Activated T-cell treated with anti-CD3 and anti-CD28 coated beads for 24 hours (primary cell): ENCODE measurements at places on chromosomes 1 and 21.

DNA sequence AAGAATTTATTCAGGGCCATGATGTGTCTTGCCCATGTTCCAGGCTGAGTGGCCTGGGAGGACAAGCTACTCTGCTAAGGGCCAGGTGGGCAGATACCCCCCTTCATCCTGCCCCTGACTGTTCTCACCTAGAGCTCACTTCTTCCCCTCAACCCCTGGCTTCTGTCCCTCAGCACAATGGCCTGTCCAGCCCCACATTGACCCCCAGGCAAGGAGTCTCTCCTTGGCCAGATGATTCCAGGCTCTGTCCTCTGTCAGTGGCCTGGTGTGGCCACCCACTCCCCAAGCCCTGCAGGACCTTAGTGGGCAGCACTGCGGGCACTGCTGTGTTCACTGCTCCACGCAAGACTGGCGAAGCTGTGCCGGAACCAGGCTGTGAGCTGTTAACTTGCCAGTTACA is 460.0 kb downstream of the MATN1 start:
- DNase-seq, result no peak

DNA sequence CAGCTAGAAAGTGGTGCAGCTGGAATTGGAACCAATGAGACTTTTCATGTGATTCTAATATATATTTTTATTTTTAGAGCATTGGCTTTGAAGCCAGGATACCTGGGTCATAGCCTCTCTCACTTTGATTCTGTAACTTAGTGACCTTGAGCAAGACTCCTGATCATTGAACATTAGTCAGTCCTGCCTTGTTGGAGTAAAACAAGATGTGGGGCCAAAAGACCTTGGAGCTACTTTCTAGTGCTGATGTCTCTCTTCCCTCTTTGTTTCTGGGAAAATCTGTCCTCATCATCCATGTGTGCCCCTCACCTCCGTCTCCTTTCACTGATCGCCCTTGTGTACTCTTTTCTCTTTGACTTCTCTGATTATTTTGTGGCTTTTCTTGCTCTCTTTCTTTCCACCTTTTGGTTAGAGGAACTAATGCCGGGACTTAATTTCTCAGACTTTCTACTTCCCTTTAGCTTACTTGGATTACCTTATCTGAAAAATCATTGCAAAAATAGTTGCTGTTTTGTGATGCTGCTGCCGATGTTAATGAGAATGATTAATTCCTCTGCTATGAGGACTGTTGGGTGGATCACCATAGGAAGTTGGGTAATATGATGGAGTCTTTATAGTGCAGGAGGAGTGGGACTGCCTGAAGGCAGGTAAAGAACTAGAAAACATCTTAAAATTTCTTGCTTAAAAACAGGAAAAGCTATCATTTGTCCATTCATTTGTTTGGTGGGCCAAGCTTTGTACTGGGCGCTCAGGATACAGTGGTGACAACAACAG is 72.0 kb downstream of the NOS1AP start:
- DNase-seq, result no peak

DNA sequence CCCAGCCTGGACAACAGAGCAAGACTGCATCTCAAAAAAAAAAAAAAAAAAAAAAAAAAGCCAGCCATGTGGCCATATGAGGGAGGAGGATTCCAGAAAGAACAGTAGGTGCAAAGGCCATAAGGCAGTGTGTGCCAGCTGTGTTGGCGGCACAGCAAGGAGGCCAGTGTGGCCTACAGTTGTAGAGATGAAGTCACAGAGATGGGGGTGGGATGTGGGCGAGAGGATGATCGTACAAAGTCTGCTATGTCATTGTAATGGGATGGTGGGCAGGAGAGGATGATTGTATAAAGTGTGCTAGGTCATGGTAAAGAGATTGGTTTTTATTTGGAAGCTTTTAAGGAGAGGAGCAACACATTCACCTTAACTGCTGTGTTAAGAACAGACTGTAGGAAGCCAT is 9.8 kb upstream of the CR1 start:
- DNase-seq, result no peak

- DNase-seq, result no peak
Observed at GRCh38 chr1:69077198-69077597, 490.5 kb upstream of the LRRC7 start.

GRCh38 chr1:201379733-201380242 is 2.3 kb upstream of the TNNT2 start:
- DNase-seq, result no peak

- DNase-seq, result no peak
Observed at GRCh38 chr1:226903819-226904716, 33.7 kb downstream of the PSEN2 start.

- no peak for DNase-seq
Observed at GRCh38 chr1:168227620-168228019, 1.8 kb downstream of the SFT2D2 start.

- DNase-seq, result no peak
Observed at GRCh38 chr1:188006354-188006753, 1177.6 kb downstream of the PLA2G4A start.

- DNase-seq, result no peak
Observed at GRCh38 chr1:243483071-243483771, 227.4 kb downstream of the SDCCAG8 start.

- no peak for DNase-seq
Observed at GRCh38 chr21:21714426-21714825, 716.2 kb downstream of the NCAM2 start.

GRCh38 chr1:90319918-90320317 is 325.0 kb downstream of the ZNF326 start:
- no peak for DNase-seq

GRCh38 chr1:101364370-101365120 is 127.7 kb downstream of the S1PR1 start:
- DNase-seq, result no peak

DNA sequence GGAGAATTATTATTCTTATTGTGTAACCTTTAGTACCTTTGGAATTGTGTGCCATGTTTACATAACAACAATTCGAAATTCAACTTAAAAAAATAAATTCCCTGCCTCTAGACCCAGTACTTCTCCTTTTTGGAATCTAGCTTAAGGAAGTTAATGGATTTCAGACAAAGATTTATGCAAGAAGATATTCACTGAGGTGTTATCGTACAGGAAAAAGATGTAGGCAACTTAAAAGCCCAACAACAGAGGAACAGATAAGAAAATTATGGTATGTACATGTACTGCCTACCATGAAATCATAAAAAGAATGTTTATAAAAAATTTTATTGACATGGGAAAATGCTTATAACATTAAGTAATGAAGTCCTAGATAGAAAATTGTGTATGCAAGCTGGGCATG is 18.2 kb upstream of the STMN1 start:
- no peak for DNase-seq

- peak; percentile 46 for DNase-seq
Observed at GRCh38 chr1:37673920-37674319, 18.4 kb upstream of the CDCA8 start.

GRCh38 chr1:69833536-69833935 is 265.8 kb downstream of the LRRC7 start:
- DNase-seq, result no peak

DNA sequence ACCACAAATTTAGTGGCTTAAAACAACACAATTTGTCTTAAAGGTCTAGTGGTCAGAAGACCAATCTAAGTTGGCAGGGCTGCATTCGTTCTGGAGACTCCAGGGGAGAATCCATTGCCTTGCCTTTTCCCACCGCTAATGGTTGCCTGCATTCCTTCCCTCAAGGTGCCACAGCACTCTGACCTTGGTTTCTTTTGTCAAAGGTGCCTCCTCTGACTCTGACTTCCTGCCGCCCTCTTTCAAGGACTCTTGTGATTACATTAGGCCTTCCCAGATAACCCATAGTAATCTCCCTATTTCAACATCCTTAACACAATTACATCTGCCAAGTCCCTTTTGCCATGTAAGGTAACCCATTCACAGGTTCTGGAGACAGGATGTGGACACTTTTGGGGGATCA is 145.3 kb downstream of the S1PR1 start:
- DNase-seq, result no peak

- no peak for DNase-seq
Observed at GRCh38 chr21:14273736-14274538, 58.0 kb downstream of the RBM11 start.

- DNase-seq, result peak; percentile 27
Observed at GRCh38 chr1:221712198-221712684, 29.6 kb downstream of the DUSP10 start.

GRCh38 chr1:12548279-12548972 is 69.6 kb downstream of the DHRS3 start:
- no peak for DNase-seq

- no peak for DNase-seq
Observed at GRCh38 chr1:87473203-87473661, 144.6 kb downstream of the LMO4 start.

DNA sequence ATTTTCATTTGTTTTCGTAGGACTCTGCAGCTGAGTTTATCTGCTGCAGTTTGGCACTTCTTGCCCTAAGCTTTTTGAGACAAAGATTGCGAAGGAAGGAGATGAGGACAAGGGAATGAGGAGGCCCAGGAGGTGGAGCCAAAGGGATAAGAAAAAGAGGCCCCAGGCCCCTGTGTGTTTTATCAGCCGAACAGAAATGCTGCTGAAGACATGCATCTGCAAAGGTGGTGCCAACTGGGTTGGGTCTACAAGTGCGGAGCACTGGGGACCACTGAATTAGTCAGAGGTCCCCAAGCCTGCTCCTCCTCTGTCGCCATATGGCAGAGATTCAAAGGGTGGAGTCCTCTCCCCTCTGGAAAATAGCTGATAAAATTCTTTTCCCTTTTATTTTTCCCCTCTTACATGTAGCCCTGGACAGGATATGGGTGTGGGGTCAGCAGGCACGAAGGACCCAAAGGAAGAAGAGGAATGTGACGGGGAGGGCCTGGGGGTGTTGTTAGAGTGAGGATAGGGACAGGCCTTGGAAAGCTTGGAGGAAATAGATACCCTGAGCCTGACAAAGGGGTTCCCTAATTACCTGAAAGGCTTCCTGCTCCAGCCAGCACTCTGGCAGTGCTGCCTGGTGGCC is 2.7 kb downstream of the CD34 start:
- no peak for DNase-seq

DNA sequence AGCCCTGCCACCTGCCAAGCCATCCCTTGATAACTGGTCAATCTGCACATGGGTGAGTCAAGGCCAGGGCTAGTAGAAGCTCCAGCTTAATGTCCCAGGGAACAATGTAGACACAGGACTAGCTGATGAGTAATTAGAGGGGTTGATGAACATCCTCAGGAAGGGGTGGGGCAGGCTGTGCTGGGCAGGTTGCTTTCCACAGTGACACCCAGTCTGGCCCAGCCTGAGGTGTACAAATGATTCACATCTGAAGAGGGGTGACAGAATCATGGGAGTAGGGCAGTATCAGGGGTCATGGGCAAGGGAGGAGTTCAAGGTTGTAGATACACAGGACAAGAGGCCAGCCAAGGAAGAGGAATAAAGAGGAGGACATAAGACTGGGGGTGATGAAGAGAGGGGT is 4.3 kb downstream of the LPAR3 start:
- DNase-seq, result no peak

GRCh38 chr1:193059282-193060114 is at the start of the genes RO60 and UCHL5:
Gene RO60 (plus strand): TSS chr1:193059612. CDS start chr1:193069055, 9,443 bp downstream.
Gene UCHL5 (minus strand): TSS chr1:193059360. CDS start chr1:193059260, 100 bp downstream.
- DNase-seq, result peak; percentile 93

GRCh38 chr1:10631811-10632593 is 157.3 kb downstream of the PEX14 start:
- no peak for DNase-seq

DNA sequence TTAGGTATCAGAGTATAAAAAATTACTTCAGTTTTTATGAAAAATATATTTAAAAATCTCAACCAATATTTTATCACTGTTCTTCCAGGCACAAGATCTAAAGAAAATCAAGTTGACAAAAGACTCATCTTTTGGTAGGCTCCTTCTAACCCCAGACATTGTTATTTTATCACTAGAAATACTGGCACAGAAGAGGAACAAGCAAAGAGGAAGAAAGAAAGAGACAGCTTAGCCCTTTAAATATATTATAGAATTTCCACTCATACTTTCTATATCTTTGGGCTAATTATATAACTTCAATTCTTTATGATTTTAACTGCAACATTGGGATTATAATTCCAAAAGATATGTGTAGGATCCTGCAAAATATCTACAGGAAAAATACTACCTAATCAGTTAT is 32.4 kb downstream of the SPTA1 start:
- no peak for DNase-seq
